ENCODE measurements at places on chromosomes 7 and 10.

- DNase-seq, result no peak
These were observed 67.6 kb upstream of the MKRN1 start for GRCh38 chr7:140546947-140547346.

GRCh38 chr7:131284702-131285419 is 42.8 kb upstream of the MKLN1 start:
- no peak for DNase-seq

GRCh38 chr7:132455378-132455777 is 120.9 kb downstream of the PLXNA4 start:
- no peak for DNase-seq

DNA sequence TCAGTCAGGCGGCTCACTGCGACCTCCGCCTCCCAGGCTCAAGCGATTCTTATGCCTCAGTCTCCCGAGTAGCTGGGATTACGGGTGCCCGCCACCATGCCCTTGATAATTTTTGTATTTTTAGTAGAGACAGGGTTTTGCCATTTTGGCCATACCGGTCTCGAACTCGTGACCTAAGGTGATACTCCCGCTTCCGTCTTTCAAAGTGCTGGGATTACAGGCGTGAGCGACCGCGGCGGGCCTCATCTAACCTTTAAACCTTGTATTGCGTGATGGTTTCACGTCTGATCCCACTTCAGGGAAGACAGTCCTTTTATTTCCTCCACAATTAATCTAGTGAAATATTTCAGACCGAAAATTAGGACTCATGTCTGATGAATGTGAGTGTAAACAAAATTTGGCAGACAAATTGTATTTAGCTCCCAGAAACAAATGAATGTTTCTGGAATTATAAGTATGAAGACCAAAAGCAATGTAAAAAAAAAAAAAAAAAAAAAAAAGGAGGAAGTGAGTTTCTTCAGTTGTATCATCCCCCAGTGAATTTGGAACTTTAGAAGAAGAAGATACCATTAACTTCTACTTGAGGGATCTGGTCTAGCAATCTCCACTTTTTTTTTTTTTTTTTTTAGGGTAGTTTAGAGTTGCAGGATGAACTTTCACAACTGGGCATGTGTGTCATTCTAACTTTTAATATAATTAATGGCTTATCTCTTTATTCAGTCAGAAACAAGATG is 1.6 kb downstream of the NUP42 start:
- DNase-seq, result no peak

- no peak for DNase-seq
These were observed 1.2 kb upstream of the PAOX start for GRCh38 chr10:133377818-133378250.

- no peak for DNase-seq
These were observed 40.3 kb downstream of the NRCAM start for GRCh38 chr7:108415821-108416536.

GRCh38 chr10:69232252-69232651 is 12.1 kb downstream of the HKDC1 start:
- no peak for DNase-seq

GRCh38 chr7:36303202-36304098 is 86.2 kb upstream of the ANLN start:
- no peak for DNase-seq

DNA sequence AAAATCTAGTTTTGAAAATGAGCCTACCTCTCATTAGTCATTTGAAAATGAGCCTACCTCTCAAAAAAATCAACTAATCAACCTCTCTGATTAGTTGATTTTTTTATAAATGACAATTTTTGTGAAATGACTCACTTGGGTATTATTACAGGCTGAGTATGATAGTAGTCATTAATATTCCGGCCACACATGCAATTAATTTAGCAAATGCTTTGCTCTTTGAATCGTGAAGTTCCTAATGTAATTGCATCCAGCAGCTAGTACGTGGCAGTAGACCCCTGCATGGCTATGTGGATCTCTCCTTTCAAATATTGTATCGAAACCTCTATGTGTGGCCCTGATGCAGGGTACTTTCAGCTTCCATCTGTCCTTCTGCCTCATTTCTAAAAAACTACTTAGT is 245.9 kb upstream of the PHYHIPL start:
- no peak for DNase-seq

GRCh38 chr7:118648002-118648401 is 423.5 kb downstream of the ANKRD7 start:
- DNase-seq, result no peak

GRCh38 chr10:349081-349480 is 213.8 kb downstream of the ZMYND11 start:
- DNase-seq, result no peak

DNA sequence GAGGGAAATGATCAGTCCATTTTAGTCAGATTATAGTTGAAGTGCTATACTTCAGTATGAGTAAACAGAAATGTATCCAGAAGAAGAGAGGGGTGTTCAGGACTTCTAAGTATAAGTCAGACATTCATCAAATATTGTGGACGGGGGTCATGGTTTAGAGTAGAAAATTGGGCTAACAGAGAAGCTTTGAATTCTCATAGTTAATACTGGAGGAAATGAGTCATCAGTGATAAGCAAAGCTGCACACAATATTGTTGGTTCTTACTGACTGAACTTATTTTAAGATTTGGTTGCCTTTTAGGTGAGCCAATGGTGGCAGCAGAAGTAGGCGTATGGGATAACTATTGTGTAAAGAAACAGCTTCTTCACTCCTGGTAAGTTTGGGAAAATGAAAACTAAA is 1.7 kb upstream of the SUMF2 start:
- DNase-seq, result no peak

DNA sequence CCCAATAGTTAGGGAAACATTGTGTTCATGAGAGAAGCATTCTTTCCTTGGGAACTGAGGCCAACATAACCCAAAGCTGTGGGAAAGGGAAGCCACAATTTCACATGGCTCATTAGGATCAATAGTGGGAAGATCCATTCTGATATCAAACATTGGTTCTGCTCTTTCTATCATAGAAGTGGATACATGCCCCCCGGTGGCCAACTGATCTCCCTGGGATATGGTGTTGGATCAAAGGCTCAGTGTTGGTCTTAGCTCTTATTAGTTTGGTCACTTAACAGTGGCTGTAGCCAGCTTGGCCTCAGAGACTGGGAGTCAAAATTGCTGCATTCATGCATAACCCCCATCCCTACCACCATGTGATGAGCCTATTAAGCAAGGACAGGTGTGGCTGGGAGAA is 6.7 kb upstream of the GIMAP4 start:
- no peak for DNase-seq

DNA sequence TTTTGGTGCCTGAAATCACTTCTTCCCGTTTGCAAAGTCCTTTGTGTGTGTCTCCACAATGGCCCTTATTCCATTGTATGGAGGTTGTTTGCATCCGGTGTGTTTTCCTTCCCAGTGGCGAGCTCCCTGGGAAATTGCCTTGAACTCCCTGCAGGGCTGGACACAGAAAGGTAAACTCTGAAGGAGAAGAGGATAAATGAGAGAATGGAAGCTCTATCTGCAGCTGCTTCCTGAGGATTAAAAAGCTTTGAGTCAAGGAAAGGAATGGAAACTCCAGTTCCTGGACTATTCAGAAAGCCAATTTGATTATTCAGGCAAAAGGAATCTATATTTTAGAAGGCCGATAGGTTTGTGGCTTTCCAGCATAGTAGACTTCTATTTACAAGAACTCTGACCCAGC is 4.4 kb upstream of the GRK5 start:
- no peak for DNase-seq

DNA sequence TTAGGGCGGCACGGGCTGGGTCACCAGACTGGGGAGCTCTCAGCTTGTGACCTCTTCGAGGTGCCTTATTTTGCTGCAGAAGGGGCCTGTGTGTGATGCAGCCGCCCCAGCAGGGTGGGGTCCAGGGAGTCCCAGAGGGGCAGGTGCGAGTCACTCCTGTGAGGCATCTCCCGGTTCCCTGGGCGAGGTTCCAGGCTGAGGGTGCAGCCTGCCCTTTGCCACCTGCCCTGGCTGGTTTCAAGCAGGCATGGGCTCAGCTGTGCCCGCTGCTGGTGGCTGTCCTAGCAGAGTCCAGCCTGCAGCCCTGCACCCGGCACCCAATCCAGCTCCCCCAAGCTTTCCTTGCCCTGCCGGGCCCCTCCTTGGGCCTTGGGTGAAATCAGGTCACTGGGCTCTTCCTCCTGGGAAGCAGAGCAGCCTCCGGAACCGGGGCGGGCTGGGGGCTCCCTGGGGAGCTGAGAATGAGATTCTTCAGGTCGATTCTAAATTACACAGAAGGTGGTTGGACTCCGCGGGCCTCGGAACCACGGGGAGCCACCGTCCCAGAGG is 64.8 kb downstream of the PWWP2B start:
- DNase-seq, result no peak

DNA sequence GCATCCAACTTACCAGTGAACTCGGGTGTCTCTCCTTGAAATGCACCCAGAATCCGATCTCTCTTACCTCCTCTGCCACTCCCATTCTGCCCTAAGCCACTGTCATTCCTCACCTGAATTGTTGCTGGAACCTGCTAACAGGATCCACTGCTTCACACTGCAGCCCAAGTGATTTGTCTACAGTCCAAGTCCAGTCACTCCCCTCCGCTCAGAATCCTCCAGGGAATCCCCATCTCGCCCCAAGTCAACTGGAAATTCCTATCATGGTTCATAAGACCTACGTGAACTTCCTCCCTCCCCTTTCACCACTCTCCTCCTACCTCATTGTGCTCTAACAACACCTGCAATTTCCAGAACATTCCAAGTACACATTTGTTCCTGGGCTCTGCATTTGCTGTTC is 91.3 kb downstream of the SCRN1 start:
- DNase-seq, result no peak

- no peak for DNase-seq
These were observed 55.9 kb downstream of the MYO3A start for GRCh38 chr10:25989951-25990350.

DNA sequence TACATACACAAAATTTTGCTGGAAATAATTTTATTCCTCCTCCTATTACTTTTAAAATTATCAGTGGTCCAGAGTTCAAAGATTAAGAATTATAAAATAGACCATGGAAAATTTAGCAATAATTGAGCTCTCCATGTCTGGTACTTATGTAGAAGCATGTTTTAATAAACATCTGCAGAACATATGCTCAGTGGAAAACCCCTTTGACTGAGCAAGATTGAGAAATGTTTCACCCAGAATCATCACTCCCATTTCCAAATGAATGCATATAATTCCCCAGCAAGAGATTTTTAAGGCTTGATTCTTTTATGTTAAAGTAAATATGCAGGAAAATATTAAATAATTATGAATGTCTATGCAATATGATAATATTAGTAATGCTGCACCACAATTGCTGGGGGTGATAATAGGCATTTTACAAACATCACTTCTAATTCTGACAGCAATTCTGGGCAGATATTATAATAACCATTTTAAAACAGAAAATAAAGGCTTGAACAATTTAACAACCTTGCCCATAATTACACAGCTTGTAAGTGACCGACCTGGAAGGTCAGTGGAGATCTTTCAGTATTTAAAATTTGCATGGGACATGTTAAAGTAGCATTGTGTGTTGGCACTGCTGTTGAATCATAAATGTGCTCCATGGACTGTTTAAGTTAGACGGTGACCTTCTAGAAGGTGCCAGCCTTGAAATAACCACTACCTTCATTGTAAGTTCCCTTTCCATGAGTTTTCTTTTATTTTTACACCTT is 45.6 kb upstream of the TES start:
- DNase-seq, result no peak

- DNase-seq, result no peak
These were observed 144.5 kb downstream of the RNF216 start for GRCh38 chr7:5636914-5637313.

DNA sequence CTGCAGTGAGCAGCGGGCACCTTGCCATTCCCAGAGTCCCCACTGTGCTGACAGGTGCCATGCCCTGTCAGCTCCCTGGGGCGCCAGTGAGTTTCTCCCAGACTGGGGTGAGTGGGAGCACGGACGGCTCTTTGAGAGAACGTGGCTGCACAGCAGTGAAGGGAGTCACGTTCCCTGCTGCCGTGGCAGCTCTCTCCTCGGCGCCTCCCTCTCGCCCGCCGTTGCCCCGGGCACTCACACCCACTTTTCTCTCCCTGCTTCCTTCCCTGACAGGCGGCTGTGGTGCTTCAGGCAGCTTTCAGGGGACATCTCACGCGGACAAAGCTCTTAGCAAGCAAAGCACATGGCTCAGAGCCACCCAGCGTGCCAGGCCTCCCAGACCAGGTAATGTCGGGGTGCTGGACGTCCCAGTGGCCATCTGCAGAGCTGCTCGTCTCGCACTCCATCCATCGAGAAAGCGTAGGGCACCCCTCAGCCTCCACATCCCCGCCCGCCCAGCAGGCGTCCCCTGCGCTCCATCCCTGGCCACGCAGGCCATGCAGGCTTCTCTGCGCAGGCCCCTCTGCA is 27.1 kb upstream of the TTYH3 start:
- DNase-seq, result no peak

DNA sequence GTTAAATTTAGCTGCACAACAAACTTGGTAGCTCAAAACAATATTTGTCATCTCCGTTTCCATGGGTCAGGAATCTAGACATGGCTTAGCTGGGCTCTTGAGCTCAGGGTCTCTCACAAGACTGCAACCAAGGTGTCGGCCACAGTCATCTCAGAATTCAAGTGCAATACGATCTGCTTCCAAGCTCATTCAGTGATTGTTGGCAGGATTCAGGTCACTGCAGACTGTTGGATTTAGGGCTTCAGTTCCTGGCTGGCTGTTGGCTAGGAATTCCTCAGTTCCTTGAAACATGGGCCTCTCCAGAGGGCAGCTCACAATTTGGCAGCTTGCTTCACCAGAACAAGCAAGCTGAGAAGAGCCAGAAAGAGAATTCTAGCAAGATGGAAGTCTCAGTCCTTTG is 17.5 kb upstream of the CHST3 start:
- DNase-seq, result no peak

- DNase-seq, result no peak
These were observed 525.1 kb downstream of the KIF20B start for GRCh38 chr10:90226517-90226916.

GRCh38 chr10:116201011-116201410 is 72.0 kb downstream of the GFRA1 start:
- no peak for DNase-seq

DNA sequence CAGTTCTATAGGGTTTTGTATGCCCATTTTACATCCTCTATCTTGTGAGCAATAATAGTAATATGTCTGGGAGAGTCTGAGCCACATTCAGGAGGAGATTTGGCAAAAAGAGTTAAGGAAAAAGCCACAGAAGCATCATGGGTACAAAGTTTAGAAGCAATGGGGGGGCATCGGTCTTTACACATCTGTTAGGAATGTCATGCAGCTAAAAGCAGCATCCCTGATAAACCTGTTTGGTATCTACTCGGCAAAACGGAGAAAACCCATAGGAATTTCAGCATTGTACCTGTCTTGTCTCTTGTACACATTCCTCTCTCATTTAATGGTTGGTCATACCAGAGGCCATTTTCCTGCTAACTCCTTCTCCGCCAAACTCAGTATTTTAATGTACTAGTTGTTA is 12.5 kb upstream of the HERPUD2 start:
- no peak for DNase-seq

DNA sequence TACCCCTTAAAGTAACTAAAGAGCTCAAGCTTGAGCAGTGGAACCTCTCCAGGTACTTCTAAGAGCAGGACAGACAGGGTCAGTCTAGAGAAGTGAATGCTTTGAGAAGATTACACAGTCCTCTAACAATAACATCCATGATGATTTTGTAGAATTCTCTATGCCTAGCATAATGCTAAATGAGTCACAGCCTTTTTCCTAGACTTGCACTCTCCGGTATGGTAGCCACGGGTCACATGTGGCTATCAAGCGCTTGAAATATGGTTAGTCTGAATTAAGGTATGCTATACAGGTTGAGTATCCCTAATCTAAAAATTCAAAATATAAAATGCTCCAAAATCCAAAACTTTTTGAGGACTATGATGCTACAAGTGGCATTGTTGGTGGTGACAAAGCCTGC is 166.6 kb upstream of the MKLN1 start:
- no peak for DNase-seq
